ENCODE measurements at places on chromosomes 16 and 17. TPM values are rescaled to one million over a fixed set of nuclear protein-coding genes. Genes with fewer than 3 reads are reported as not detected.

DNA sequence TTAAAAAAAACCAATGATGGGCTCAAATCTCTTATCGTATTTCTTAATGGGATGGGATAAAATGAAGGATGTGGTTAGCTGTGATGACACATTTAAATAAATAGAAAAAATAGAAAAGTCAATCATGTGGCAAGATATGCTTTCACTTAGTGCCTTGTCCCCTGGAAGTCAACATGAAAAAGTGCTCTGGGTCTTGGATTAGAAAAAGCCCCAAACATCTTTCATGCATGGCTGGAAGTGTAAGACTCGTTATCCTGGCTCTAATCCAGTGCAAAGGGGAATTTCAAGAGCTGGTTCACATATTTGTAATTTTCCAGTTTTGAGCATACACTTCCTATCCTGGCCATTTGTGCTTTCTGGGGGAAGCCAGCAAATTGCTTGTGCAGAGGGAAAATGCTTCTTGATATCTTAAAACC lies 160.9 kb downstream of the MAP2K6 start:
- peaks cover 3% of the 10 kb centered on the region for H3K4me1 ChIP-seq
- no peak for DNase-seq
- H3K27ac ChIP-seq, result no peak overlapping the region
- H3K4me3 ChIP-seq, result no peak overlapping the region

GRCh38 chr17:17703140-17703919 lies 22.1 kb downstream of the RAI1 start:
- no peak for DNase-seq
- no peak overlapping the region for H3K27ac ChIP-seq
- H3K4me1 ChIP-seq, result peaks cover 5% of the 10 kb centered on the region
- no peaks in the 10 kb centered on the region for H3K27me3 ChIP-seq
- H3K4me3 ChIP-seq, result no peak overlapping the region
- H3K36me3 ChIP-seq, result no peaks in the 10 kb centered on the region

Gene ZG16
- total RNA-seq, result not detected

Gene DOC2A
- 2.0 TPM for total RNA-seq

All from activated T-helper 1 cell treated with anti-CD3 and anti-CD28 coated beads, Interleukin-12 subunit alpha, Interleukin-12 subunit beta, Interleukin-2, Interleukin-4 antibody, amounts not matched to agents 30 ng/mL and 10 ng/mL and 1 ng/mL, durations not matched to agents 14 hours and 24 hours and 36 hours (primary cell).